ENCODE measurements at places on chromosomes 1 and 21. TPM values are rescaled to one million over a fixed set of nuclear protein-coding genes. Genes with fewer than 3 reads are reported as not detected.

COL8A2 gene
- total RNA-seq = 0.08 TPM

MEGF6 gene
- total RNA-seq = 10.8 TPM

S100A11 gene
- 1,837 TPM for total RNA-seq

LMNA gene
- 742 TPM for total RNA-seq

SH2D1B gene
- 0.18 TPM for total RNA-seq

KIF26B gene
- total RNA-seq = 0.04 TPM

LCE6A gene
- not detected for total RNA-seq

HP1BP3 gene
- 119 TPM for total RNA-seq

OBSCN gene
- 5.9 TPM for total RNA-seq

OR2L5 gene
- total RNA-seq = not detected

ARHGAP30 gene
- 0.07 TPM for total RNA-seq

CR1 gene
- total RNA-seq = not detected

PTPRC gene
- total RNA-seq = not detected

CRNN gene
- not detected for total RNA-seq

SIM2 gene
- total RNA-seq = 9.2 TPM

SHISAL2A gene
- 0.27 TPM for total RNA-seq

CCDC27 gene
- not detected for total RNA-seq

ZNF692 gene
- 22.3 TPM for total RNA-seq

BPNT1 gene
- total RNA-seq = 18.1 TPM

CORT gene
- total RNA-seq = not detected

C1orf141 gene
- not detected for total RNA-seq

CLDN14 gene
- not detected for total RNA-seq

DIRAS3 gene
- total RNA-seq = 0.98 TPM

HORMAD1 gene
- total RNA-seq = 7.7 TPM

PIGM gene
- 4.9 TPM for total RNA-seq

All from A549 treated with ZK216348 at 1 μM for 4 hours (cell line).